ENCODE measurements at places on chromosomes 7 and 10.

- DNase-seq: no peak
Observed at GRCh38 chr10:128883231-128884032, 583.6 kb upstream of the MGMT start.

- DNase-seq: no peak
Observed at GRCh38 chr7:142025896-142026295, 30.2 kb downstream of the MGAM start.

- no peak for DNase-seq
Observed at GRCh38 chr7:112362731-112363131, 87.5 kb upstream of the IFRD1 start.

GRCh38 chr10:65365878-65366277, 1560.0 kb upstream of the LRRTM3 start:
- DNase-seq: no peak

DNA sequence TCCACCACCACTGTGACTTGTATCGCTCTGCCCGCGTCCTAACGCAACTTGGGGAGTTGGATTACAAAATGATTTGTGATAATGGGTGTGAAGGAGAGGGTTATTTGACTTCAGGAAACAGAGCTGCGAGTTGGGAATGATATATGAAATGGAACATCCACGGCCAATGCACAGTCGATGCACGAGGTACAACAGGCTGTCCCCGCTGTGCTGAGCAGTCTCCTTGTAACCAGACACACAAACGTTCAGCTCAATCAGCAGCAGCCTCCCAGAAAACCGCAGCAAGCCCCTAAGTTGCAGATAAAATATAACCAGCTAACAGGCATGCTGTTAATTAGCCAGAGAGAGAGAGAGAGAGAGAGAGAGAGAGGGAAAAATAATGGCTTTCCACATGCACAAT, 332.7 kb upstream of the MGMT start:
- DNase-seq: no peak

DNA sequence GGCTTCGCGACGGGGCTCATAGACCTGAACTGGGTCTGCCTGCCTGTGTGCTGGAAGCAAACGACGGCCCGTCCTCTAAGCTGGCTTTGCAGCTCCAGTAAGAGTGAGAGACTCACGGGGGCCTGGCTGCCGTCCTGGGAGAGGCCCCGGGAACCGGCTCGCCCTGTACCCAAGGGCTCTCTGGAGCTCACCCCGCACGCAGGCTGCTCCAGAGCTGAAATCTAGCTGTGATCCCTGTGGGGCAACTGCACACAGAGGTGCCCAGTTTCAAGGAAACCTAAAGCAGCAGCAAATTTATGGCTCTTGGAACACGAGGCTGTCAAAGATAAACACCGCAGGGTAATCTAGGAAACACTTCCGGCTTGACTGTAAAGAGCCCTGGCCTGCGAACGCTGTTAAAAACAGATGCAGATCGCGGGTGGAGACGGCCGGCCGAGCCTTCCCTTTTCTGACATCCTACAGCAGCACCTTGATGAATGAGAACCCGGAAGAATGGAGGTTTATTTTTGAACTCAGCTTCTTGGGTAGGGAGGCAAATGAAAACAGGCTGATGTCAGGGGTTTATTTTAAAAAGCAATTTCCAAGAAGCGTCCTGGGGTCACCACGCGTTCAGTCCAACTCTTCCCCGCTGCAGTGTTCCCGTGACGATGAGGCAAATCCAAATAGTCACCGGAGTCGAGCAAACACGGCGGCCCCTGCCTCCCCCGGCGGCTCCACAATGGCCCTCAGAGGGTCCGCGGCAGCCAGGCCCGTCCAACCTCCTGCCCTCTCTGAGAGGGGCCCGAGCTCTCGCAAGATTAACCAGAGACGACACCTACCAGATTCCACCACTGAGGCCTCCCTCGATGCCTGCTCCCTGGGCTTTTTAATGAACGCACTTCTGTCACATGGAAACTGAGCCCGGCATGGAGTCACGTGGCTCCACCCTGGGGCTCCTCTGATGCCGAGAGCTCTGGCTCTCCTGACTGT, 29.6 kb downstream of the AMZ1 start:
- DNase-seq: no peak

GRCh38 chr10:100784126-100784525, 38.7 kb downstream of the PAX2 start:
- no peak for DNase-seq

DNA sequence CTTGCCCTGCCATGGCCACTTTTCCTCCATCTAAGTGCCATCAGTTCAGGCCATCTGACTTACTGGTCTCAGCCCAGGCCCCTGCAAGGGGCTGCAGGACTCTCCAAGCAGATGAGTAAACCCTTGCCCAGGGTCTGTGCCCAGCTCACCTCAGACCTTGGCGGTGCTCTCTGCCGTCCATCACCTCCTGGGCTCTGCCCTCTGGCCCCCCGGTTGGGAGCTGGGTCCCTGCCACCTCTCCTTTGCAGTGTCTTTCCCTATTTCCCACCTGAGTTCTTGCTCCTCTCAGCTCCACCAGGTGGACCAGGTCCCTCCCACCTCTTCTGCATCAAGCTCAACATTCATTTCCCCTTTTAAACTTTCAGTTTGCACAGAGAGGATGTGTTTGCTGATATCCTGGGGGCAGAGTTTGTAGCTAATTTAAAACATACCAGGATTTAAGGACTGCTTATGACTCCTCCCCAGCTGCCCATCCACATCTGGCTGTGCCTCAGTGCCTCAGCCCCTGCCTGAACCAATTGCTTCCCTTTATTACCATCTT, 135.5 kb downstream of the SLIT1 start:
- no peak for DNase-seq

DNA sequence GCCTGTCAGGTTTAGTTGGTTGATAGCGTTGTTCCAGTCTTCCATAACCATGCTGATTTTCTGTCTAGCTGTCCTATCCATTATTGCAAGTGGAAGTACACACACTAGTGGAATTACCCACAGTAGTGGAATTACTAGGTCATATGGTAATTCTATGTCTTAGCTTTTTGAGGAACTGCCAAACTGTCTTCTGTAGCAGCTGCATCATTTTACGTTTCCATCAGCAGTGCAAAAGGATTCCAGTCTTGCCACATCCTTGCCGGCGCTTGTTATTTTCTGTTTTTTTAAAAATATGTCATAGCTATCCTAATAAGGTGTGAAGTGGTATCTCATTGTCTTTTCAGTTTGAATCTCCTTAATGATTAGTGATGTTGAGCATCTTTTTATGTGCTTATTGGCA, 17.2 kb upstream of the RHBDD2 start:
- DNase-seq: no peak

GRCh38 chr10:16848562-16849154, 31.4 kb upstream of the RSU1 start:
- no peak for DNase-seq

DNA sequence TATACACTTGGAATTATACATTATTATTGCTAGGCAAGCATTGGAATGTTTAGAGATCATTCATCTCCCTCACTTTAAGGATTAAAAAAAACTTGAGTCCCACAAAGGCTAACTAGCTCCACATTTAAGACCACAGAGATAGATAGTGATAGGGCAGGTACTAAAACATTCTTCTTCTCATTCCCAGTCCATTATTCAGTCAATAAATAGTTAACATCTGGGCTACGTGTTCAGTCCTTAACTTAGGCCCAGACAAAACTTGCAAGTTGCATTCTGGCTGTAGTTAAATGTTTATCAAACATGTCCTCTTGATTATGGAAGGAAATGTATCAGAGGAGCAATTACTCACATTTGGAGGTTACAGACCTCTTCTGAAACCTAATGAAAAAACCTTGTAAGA, 2.4 kb downstream of the GNG11 start:
- DNase-seq: no peak

GRCh38 chr7:12210179-12211053, 678 bp upstream of the TMEM106B start:
- DNase-seq: no peak

DNA sequence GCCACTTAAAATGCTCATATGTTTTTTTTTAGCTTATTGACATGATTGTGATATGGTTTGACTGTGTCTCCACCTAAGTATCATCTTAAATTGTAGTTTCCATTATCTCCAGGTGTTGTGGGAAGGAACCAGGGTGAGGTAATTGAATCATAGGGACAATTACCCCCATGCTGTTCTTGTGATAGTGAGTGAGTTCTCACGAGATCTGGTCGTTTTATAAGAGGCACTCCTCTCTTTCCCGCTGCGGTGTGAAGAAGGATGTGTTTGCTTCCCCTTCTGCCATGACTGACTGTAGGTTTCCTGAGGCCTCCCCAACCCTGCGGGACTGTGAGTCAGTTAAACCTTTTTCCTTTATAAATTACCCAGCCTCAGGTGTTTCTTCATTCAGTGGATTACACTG, 80.5 kb upstream of the ETV1 start:
- DNase-seq: no peak

- DNase-seq: no peak
Observed at GRCh38 chr10:59301067-59301754, 61.1 kb downstream of the FAM13C start.

DNA sequence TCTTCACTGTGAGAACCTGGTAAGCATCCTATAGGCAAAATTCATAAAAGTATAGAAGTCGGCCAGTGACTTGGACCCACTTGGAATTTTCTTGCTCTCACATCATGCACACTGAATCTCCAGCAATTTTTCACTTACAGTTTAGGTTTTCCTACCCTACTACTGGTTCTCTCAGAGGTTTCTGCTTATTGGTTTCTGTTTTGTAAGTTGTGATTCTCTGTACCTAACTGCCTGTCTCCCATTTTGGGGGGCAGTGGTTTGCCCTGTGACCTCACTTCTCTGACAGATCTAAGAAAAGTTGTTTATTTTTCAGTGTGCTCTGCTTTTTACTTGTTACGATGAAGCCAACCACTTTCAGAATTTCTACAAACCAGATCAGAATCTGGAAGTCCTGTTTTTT, 158.1 kb downstream of the CFTR start:
- no peak for DNase-seq

All from mesothelial cell of epicardium (in vitro differentiated cells).